Erythroblast (primary cell): ENCODE measurements at places on chromosomes 2 and 18.

DNA sequence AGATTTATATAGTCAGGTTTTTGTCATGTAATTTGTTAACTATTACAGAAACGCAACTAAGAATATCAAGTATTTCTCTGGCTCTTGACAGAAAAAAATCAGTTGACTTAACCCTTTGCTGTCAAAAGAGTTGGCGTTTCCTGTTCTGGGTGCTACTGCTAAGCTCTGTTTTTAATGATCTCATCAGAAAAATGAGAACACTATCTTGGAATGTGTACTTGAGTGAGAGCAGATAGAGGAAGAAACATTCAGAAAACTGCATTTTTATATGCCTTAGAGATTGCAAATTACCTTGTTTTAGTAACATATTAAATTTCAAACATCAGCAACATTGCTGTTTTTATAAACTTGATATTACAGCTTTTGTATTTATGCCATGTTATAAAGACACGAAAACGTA lies 297.9 kb downstream of the RDH14 start:
- DNase-seq = no peak

GRCh38 chr2:154466226-154466625 lies 232.3 kb upstream of the KCNJ3 start:
- DNase-seq = no peak

DNA sequence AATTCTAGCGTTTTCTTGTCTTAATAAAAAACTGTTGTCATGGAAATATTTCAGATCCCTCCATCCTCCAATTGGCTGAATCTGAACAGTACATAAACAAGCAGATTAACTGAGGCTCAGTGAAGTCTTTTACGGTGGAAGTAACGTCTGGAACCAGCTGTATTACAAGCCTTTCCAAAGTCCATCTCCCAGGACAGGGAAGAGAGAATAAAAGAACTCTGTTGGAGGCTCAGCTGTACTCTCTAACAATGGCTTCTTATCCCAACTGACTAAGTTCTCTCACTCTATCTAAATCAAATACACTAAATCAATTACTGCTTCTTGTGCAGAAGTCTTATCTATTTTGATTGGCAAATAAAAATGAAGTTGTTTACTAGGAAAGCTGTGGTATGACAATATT lies 19.9 kb upstream of the NEDD4L start:
- no peak for DNase-seq

DNA sequence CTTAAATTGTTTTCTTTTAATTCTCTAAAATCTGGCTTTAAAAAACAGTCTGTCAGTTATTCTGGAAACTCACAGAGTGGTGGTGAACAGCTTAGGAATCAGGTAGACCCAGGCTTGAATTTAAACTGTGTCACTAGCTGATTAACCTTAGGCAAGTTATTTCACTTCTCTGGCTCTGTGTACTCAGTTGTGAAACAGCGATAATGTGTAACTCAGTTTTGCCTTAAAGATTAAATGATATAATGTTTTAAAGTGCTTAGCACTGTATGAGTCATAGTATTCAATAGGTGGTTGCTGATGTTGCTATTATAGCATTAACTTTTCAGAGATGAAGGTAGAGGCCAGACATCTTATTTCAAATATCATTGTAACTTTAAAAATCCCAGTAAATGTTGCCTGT lies 40.7 kb downstream of the PKP4 start:
- peak; percentile 11 for DNase-seq

DNA sequence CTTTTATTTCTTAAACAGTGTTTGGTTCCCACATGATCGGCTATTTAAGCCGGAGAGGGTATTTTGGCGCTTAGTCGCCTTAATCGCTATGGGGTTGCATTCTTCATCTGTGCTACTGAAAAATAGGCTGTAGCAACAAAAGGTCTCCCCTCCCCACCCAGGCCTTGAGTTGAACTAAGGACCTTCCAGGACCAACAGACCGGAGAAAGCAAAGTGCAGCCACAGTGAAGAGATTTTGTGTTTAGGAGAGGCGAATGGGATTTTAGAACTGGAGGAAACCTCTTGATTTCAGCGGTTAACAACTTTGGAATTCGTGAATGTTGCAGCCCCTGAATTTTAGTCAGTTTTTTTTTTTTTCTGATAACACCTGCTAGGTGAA lies 1.4 kb downstream of the ITGA6 start:
- no peak for DNase-seq

DNA sequence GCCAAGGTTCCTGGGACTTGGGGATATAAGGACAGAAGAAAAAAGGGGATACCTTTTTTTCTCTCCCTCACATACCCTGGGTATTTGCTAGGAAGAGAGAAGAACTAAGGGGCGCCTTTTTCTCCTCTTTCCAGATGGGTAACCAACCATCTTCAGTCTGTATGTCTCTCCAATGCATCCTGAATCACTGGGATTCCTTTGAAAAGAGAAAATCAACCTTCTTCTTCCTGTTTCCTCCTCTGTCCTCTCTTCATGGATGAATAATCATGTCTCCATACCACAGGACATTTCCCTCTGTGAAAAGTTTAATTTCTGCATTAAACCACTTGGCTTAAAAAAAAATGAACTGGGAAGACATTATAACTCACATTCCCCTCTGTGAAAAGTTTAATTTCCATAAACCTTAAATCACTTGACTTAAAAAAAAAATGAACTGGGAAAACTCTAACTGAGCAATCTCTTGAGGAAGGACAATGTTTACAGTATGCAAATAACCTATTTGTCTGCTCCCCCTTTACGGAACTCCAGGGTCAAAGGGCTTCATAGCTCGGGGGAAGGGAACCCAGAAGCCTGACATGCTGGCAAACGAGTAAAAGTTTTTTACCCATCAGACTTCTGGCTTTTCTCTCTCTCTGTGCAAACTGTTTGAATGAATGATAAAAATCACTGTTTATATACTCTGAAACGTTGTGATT lies 56.7 kb upstream of the FAM98A start:
- DNase-seq = no peak

DNA sequence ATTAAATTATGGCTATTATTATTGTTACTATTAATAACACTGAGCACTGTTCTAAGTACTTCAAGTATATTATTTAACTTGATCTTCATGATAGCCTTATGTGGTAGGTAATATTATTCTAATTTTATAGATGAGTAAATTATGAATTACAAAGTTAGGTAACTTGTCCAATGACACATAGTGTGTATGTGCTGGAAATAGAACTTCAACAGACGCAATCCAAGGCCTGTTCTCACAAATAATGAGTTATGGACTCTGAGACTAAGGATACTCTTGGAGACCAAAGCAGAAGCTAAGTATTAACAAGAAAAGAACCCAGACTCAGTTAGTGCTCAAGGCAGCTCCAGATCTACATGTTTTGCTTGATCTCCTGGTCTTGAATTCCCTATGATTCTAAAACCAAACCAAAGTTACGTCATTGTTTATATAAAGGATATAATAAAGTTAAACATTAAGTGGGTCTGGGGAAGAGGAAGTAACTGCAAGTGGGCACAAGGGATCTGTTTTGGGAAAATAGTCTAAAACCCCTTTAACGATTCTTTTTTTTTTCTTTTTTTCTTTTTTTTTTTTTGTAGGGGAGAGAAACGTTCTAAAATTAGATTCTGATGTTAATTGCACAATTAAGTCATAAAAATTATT lies 211.3 kb downstream of the ERBB4 start:
- DNase-seq = no peak

DNA sequence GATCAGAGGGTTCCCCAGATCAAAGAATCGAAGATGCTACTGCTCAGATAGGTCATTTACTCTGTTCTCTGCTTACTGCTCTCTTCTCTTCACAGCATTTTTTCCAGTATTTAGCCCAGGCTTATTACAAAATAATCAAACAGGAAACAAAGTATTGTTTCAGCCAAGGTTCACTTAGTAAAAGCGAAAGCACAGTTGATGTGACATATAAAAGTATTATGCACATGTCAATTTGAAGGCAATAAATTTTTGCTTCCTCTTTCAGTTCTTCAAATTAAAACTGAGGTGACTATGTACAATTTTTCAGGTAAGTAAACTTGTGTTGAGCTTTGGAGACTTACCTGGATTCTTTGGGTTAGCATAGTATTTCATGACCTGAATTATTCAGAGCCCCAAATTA lies 262.8 kb upstream of the CHST9 start:
- no peak for DNase-seq

GRCh38 chr2:191995285-191995684 lies 148.4 kb upstream of the CAVIN2 start:
- DNase-seq = no peak

- peak; percentile 38 for DNase-seq
Observed at GRCh38 chr2:148653437-148653836, 8.9 kb downstream of the EPC2 start.

DNA sequence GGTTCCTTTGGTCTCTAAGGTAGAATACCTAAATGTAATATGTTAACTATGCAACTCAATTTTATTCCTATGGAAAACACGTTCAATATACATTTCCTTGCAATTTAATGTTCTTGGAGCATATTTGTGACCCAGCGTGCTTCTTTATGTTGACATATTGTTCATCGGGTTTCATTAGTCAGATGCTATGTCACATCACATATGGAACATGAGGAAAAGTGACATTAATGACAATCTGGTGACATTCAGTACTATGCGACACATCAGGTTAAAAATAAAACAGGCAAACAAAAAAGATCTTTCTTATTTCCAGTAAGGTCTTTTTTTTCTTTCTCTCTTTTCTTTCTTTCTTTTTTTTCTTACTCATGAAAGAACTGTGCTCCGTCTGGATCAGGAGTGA lies 135.6 kb upstream of the SMIM21 start:
- DNase-seq = no peak

DNA sequence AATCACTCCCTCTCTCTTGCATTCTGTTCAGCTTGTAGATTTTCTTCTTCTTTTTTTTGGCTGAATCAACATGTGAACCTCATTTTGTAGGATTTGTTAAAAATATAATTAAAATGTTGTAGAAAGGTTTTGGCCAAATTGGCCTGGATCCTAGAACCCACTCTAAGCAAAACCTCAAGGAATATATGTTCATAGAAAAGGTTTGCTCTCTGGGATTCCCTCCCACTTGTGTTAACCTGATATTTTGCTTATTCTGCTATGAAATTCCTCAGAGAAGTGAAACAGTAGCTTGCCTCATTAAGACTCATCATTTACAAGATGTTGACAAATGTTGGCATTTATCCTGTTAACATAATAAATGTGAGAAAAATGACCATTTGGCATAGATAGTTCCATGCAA lies 456.7 kb downstream of the TMEM182 start:
- no peak for DNase-seq

DNA sequence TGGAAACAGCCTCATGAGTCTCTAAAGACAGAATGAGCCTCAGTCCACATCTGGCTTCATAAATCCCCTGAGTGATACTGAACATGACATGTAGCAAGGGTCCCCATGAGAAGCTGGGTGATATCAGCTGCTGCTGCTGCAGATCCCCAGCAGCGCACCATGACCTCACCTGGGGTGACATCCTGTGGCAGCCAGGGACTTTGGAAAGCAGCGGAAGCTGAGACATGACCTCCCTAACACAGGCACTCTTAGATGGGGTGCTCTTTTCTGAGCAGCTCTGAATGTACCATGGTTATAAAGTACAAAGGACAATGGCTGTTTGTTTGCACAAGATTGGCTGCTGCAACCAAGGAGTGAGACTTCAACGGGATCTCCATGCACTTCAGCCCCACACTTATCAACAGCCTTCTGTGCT lies 74.7 kb upstream of the TMEM200C start:
- DNase-seq = no peak

- DNase-seq = no peak
Observed at GRCh38 chr18:10319026-10319425, 135.4 kb upstream of the APCDD1 start.

DNA sequence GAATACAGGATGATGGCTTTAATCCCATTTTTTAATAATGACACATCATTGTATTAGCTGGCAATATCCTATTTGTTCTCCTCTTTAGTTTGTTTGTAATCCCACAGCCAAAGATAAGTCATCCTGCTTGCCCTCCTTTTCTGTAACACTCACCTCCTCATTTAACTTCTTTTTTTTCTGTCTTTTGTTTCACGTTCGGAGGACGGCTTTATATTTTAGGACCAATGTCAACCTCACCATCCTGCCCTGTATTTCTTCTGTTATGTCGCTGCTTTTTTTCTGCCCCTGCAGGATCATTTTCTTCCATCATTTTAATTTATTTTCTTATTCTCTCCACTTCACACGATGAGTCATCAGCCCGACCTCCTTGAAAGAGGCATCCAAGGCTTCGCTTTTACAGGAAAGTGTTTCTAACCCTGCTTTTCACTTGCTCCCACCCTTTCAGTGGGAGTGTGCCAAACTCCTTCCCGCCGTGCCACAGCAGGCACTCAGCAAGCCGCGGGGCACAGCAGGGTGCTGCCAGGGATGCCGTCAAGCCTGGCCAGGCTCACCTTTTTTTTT lies 11.4 kb downstream of the RAB31 start:
- no peak for DNase-seq

DNA sequence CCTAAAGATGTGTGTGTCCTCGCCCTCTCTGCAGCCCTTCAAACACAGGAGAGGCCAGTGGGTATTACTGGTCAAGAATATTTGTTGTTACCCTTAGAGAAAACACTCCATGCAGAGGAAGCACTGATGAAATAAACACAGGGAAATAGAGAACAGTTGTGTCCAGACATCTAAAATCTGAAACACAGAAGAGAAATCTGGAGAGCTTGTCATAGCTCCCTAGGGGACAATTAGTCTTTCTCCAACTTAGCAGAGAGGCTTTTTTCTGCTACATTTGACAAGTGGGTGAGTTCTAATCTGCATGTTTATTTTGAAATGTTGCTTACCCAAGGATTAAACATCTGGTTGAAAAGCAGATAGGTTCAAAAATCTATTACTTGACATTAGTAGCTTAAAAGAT lies 190.1 kb downstream of the CTNNA2 start:
- no peak for DNase-seq

- DNase-seq = peak; percentile 92
Observed at GRCh38 chr2:164898475-164898874, 56.9 kb downstream of the SLC38A11 start.

GRCh38 chr2:25257032-25257552 lies 84.6 kb downstream of the DNMT3A start:
- peak; percentile 54 for DNase-seq

DNA sequence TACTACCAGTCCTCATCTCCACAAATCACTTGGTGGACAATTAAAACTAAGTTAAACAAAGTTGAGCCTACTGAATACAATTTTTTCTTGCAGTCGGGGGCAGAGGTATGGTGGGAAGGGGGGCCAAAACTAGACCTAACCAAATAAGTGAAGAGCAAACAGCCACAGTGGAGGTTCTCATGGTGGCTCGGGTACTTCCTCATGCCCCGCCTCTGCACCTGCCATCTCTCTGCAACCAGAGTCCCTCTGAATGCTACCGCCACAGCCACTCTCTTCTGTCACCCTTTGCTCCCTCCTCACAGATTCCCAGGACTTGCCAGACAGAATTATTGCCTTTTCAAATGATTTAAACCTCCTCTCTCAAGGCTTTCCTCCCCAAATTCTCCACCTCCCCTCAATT lies 204.2 kb downstream of the TMEM247 start:
- no peak for DNase-seq
